Umbilical cord (tissue), 2 donors: ENCODE measurements at places on chromosomes 3 and 15.

- DNase-seq: no peak
Observed at GRCh38 chr3:39142067-39142466, 11.3 kb downstream of the CSRNP1 start.

GRCh38 chr3:51948016-51948580 is 5.9 kb downstream of the PARP3 start:
- no peak for DNase-seq

DNA sequence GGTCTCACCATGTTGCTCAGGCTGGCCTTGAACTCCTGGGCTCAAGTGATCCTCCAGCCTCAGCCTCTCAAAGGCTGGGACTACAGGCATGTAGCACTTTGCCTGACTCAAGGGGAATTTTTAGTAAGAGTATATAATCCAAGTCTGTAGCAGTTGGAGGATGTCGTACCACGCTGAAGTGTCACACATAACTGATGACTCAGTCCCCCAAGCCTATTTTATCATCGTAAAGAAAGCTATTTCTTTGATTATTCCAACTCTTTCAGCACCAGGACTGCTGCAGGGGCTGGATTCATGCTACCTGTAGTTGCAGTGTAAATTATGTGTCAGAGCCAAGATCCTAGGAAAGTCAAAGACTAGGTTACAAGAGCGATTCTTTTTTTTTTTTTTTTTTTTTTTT is 1.4 kb upstream of the PRKCI start:
- no peak for DNase-seq

DNA sequence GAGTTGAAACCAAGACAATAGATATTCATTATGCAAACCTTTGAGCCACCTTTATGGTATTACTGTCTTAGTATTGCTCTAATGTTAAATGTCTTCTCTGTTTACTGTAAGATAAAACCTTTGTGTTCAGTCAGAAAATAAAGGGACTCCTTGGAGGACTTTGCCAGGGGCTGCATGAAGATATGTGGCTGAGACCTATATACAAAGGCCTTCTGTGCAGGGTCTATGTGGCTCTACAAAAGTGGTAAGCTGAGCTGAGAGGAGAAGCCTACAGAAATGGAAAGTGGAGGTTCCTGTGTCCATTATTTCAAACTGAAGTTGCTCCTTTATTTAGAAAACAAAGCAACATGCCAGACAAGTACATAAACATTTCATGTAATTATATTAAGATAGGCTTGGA is 131.5 kb downstream of the FNDC3B start:
- no peak for DNase-seq

DNA sequence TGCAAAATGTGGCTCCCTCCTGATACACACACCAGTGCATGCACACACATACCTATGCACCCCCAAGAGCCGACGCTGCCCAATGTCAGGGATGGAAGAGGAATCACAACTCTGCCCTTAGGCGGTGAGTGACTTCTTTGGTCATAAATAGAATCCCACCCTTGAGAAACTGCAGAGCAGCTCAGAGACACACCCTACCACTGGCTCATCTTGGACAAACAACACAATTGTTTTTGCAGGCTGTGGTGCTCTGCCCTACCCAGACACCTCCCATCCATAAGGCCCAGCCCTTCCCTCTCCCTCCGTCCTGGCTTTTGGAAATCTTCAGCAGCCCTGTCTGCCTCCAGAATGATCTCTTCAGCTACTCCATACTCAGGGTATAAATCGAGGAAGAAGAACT is 73.8 kb upstream of the HRH1 start:
- DNase-seq: no peak

- peak; percentile 27 for DNase-seq
Observed at GRCh38 chr3:36736301-36736700, 28.1 kb downstream of the DCLK3 start.

DNA sequence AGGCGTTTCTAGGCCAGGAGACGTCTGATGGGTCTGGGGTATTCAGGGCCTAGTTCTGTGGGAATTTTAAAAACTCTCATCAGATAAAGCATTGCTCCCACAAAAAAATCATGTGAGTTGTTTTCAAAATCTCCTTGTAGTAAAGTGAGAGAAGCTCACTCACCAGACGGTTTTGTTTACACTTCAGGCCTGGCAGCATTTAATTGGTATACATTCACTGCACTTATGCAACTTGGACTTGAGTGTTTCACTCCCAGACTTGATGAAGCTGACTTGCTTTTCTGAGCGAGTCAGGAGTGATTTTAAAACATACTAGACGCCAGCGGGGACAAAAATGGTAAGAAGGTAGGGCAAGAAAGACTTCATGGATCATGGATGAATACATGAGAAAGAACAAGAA is 75.2 kb downstream of the SLCO3A1 start:
- DNase-seq: no peak

GRCh38 chr3:18723206-18723810 is 298.2 kb upstream of the SATB1 start:
- DNase-seq: no peak
